HAP-1 (cell line): ENCODE measurements at places on chromosomes 3 and 15.
A peak's percentile ranks its signal among the peaks of the same experiment; 100 is the strongest.

DNA sequence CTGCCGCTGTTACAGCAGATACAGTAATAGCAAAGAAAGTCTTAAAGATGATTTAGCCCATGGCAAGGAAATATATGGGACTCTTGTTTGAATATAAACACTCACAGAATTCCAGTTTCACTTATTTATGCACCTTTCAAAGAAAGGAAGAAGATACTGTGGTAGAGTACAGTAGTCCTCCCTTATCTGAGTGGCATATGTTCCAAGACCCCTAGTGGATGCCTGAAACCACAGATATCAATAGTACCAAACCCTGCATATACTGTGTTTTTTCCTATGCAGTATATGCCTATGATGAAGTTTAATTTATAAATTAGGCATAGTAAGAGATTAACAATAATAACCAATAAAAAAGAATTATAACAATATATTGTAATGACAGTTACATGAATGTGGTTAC lies 8.2 kb downstream of the MAP2K1 start:
- no peak for DNase-seq

DNA sequence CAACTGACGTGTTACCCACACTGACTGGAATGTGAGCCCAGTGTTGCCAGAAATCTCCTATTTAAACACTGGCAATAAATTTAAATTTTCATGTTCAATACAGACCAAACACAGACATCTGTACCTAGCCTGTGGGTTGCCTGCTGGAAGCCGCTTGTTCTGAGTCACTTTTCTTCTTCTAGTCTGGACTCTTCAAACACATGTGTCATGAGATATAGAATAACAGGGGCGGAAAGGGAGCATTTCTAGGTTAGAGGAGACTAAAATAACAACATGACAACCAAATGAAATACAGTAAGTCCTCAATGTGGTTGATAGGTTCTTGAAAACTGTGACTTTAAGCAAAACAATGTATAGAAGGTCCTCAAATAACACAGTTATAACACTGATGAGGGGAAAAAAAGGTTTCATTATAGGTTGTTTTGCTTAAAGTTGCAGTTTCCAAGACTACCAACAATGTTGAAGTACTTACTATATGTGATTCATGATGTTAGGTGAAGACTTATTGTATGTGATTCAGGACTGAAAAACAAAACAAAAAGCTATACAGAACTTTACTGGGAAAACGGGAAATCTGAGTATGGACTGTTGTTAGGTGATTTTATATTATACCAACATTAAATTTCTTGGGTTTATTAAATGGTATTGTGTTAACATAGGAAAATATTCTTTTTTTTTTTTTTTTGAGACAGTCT lies 63.1 kb downstream of the PRKAR2A start:
- DNase-seq = no peak

- DNase-seq = no peak
Observed at GRCh38 chr3:172082269-172082668, 42.9 kb downstream of the FNDC3B start.

- DNase-seq = no peak
Observed at GRCh38 chr3:134449951-134450350, 35.8 kb downstream of the ANAPC13 start.

GRCh38 chr3:197001972-197002700 lies 27.5 kb downstream of the MELTF start:
- DNase-seq = no peak

- DNase-seq = no peak
Observed at GRCh38 chr3:14248849-14249523, 70.4 kb downstream of the LSM3 start.

GRCh38 chr15:63473007-63473748 lies 31.2 kb upstream of the USP3 start:
- no peak for DNase-seq

GRCh38 chr3:151309566-151309965 lies 7.1 kb downstream of the GPR87 start:
- DNase-seq = no peak

- DNase-seq = no peak
Observed at GRCh38 chr3:3110299-3110630, at the start of gene IL5RA. TSS of gene IL5RA (minus strand) at chr3:3110374. CDS start at chr3:3104984, 5,390 bp downstream.

GRCh38 chr15:74229686-74230085 lies 6.4 kb upstream of the CCDC33 start:
- DNase-seq = no peak

DNA sequence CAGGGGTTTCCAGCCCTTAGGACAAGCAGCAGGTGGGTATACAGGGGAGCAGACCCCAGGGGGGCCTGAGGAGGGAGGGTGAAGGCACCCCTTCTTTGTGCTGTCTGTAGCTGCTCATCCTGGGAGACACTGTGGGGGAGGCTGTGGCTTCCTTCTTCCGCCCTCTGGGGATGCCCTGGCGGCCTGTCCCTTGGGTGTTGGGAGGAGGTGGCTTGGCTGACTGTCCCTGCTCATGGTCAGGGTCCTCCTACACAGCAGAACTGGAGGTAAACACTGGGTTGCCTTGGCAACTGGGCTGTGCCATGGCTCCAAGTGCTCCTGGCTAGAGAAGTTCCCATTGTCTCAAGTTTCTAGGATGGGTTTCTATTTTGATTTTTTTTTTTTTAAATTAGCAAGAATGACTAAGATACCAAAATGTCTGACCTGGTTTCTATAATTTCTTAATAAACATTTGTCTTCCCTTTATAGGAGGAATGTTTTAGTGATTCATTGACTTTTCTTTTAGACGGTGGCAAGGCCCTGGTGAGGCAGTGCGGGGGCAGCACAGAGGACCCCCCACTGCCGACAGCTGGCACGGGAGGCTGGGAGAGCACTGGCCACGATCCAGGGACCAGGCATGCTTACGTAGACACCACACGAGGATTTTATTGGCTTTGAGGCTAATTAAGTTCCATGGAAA lies 12.4 kb downstream of the KLF13 start:
- DNase-seq = peak; percentile 41

GRCh38 chr15:73688455-73688854 lies 4.3 kb downstream of the CD276 start:
- DNase-seq = no peak

DNA sequence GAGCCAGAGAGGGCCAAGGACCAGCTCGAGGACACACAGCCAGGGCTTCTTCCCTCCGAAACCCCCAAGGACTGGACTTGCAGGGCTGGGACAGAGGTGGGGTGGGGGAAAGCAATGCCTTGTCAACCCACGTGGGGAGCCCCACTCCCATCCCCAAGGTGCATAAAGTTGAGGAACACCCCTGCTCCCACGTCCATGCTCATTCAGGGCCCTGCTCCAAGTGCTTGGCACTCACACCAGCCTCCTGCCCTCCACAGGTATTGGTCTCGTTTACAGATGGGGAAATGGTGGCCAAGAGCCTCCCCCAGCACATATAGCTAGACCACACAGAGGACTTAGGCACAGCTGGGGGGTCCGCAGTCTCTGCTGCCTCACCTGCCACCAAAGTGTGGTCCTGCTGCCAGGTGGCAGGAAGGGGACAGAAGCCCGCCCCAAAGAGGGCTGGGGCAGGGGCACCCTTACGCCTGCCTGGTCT lies 50.5 kb upstream of the CSPG4 start:
- DNase-seq = no peak

DNA sequence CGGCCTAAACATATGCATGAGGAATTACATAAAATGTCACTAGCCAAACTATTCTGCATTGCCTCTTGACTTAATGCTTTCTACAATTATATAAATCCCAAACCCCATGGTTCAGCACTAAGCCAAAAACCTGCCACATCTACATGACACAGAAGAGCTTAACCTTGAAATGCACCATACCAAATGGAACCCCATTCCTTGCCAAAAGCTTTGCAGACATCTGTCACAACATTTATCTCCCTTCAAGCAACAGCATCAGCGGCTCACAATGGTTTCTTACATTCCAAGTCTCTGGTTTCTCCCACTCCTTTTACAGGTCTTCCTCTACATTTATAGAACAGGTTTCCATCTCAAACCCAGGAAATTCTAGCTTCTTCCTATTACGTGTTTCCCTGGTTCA lies 58.4 kb upstream of the GYG1 start:
- DNase-seq = no peak

DNA sequence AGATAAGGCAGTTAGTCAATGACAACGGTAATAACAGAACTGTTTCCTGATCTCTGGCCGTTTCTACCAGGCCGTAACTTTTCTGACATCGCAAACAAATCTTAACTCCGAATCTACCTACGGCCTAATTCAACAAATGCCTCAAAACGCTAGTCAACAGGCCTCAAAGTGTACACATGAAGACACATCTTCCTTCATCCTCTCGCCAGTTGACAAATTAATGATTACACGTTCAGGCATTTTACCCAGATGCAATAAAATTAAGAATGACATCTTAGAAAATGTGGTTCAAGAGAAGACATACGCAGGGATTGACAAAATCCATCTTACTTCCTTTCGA lies 1.5 kb downstream of the SFMBT1 start:
- DNase-seq = no peak

DNA sequence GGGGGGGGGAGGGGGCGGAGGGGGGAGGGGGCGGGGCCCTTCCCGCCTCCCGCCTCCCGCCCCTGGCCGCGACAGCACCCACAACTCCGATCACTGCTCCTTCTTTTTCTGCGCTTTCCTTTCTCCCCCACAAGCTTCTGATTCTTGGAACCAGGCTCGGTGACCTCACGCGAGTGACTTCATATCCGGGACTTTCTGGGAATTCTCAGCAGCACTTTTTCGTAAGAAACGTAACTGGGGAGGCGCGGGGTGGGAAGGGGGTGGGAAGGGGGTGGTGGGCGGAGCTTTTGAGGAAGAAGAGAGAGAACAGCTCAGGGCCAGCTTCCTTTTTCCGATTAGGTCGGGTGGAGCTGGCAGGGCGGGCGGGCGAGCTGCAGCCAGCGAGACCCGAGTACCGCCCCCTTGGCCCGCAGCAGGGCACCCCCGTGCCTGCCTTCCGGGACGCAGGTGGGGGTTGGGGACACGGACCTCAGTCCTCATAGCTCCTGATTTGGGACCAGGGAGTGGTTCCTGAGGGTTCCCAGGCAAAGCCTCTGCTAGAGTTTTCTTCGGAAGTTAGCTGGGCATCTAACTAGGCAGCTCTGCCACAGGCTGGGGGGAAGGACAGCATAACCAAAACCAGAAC lies 14.6 kb downstream of the XIRP1 start:
- DNase-seq = peak; percentile 51

- no peak for DNase-seq
Observed at GRCh38 chr15:75597667-75598341, 18.7 kb upstream of the PTPN9 start.

DNA sequence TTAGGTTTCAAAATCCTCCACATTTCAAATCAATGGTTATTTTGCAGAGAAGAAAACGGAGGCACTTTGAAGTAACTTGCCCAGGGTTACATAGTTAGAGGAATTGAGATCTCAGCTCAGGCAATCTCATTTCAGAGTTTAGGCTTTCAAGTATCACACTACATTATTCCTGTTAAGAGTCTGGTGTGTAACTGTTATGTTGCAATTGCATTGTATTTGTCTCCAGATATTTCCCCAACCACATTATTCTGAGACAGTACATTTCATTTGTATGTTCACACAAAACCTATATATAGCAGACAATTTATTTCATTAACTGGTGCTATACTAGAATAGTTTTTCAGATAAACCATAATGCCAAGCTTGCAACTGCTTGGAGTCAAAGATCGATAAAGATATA lies 154.2 kb upstream of the TSPAN3 start:
- no peak for DNase-seq

- DNase-seq = no peak
Observed at GRCh38 chr3:192750201-192750600, 22.9 kb upstream of the FGF12 start.

GRCh38 chr3:128684986-128685726 lies 34.5 kb upstream of the RPN1 start:
- no peak for DNase-seq

DNA sequence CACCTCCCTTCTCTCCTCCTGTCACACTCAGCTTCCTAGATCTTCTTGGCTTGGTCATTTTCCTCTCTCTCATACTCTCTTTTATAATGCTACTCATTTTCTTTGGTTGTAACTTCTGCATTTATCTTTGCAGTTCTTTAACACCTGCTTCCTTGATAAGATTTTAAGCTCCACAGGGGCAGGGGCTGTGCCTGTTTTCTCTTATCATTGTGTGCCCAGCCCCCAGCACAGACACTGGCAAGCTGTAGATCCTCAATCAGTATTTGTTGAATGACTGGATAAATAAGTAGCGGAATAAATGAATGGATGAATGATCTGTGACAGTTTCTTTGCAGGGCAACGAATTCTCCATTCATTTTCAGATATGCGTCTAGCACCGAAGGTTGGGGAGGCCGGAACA lies 64.3 kb upstream of the MEX3B start:
- DNase-seq = no peak
